ENCODE measurements at places on chromosomes 12 and 14. TPM values are rescaled to one million over a fixed set of nuclear protein-coding genes. Genes with fewer than 3 reads are reported as not detected.

- DNase-seq = no peak
Observed at GRCh38 chr12:46367351-46368029, 5.1 kb downstream of the SLC38A2 start.

DNA sequence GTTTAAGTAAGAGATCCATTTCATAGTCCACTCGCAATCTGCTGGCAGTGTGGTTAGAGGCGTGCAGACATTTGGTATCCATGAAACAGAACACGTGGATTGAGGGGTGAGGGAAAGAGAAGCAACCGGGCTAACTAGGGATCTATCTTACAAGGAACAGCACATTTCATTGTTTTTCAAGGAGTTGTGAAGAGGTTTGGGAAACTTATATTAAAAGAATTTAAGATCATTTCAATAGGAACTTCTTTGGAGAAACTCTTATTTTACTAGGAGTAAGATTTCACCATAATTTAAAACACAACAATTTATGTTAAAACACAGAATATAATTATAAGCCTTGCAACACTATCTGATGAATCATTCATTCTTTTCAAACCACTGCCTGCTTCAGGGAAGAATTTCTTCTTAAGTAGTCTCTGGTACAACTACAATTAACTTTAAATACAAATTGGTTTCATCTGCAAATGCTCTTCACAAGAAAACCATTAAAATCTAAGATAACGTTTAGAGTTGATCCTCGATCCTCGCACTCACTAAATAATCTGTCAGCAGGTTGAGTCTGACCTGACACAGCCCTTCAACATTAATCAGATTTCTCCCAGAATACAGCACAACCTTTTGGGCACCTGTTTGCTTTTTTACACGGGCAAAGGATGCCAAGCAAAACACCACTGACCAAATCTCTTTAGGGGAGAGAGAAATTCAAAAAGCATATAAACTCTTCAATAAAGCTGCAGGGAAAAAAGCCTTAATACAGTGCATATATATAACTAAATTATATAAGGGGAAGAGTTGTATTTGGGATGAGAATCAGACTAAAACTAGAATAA is 27.3 kb downstream of the PPTC7 start:
- DNase-seq = no peak

Gene ACOT4
- polyA plus RNA-seq = 0.45 TPM

Gene LRFN5
- 3.3 TPM for polyA plus RNA-seq

- no peak for DNase-seq
Observed at GRCh38 chr14:103451401-103451800, 66.2 kb downstream of the MARK3 start.

GRCh38 chr12:123410041-123410412 is 26.1 kb downstream of the KMT5A start:
- no peak for DNase-seq

GRCh38 chr14:93950948-93951634 is 23.9 kb downstream of the FAM181A start:
- DNase-seq = no peak

DNA sequence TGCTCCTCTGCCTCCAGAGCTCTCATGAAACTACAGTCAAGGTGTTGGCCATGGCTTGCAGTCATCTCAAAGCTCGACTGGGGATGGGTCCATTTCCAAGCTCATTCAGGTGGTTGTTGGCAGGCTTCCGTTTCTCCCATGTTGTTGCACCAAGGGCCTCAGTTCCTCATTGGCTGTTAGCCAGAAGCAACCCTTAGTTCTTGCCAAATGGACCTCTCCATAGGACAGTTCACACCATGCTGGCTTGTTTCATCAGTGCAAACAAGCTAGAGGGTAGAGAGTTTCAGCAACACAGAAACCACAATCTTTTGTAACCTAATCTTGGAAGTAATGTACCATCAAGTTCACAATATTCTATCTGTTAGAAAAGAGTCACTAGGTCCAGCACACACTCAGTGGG is 22.7 kb upstream of the PPM1A start:
- no peak for DNase-seq

Gene CGRRF1
- polyA plus RNA-seq = 22.2 TPM

- DNase-seq = no peak
Observed at GRCh38 chr14:103576371-103577024, 13.7 kb downstream of the COA8 start.

DNA sequence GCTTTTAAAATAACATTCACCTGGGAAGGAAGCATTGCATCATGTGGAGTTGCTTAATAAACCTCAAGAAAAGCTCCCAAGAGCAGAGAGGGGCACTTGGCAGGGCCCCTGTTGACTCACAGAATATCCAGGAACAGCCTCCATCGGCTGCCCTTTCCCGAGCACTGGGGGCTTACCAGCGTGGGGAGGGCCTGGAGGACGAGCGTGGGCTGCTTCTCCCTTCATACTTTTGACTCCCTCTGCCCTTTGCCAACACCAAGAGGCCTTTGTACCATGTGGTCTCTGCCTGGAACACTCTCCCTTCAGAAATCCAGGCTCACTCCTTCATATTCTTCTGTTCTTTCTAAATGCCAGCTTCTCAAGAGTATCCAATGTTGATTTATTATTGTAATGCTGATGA is 492.1 kb upstream of the TMEM132C start:
- no peak for DNase-seq

DNA sequence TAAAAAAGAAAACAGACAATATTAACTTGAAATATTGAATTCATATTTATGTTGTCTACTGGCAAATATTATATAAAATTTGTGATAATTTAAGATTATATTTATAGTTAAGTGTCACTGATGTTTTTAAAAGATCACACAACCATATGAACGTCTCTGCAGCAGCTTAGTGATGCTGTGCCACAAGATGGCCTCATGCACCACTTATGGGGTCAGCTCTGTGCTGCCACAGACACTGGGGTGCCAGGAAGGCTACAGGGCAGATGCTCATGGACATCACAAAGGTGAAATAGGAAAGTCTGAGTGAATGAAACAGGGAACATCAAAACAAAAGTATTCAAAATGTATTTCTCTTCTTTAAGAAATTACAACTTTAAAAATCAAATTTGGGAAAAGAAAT is 13.1 kb downstream of the ATXN3 start:
- DNase-seq = no peak

- no peak for DNase-seq
Observed at GRCh38 chr14:97021001-97021400, 223.8 kb downstream of the VRK1 start.

DNA sequence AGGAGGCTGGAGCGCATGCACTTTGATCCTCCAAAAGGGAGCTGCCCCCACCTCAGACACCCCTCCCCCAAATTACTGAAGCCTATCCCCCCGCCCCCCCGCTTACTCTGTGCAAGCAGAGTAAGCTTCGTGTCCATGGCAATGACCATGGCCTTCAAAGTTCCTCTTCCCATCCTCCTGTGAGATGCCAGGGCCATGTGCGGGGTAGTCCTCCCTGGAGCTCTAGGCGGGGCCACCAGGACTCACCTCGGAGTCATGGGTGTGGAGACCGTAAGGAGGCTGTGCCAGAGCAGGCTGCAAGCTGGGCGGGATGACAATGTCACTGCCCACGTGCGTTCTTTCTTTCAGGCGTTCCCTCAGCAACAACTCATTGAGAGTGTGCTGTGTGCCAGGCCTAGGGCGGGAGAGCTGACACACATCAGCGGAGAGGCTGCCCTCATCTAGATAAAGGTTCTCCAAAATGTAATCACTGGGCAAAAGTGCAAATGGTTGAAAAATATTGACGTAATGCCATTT is 66.8 kb downstream of the C14orf132 start:
- DNase-seq = no peak

DNA sequence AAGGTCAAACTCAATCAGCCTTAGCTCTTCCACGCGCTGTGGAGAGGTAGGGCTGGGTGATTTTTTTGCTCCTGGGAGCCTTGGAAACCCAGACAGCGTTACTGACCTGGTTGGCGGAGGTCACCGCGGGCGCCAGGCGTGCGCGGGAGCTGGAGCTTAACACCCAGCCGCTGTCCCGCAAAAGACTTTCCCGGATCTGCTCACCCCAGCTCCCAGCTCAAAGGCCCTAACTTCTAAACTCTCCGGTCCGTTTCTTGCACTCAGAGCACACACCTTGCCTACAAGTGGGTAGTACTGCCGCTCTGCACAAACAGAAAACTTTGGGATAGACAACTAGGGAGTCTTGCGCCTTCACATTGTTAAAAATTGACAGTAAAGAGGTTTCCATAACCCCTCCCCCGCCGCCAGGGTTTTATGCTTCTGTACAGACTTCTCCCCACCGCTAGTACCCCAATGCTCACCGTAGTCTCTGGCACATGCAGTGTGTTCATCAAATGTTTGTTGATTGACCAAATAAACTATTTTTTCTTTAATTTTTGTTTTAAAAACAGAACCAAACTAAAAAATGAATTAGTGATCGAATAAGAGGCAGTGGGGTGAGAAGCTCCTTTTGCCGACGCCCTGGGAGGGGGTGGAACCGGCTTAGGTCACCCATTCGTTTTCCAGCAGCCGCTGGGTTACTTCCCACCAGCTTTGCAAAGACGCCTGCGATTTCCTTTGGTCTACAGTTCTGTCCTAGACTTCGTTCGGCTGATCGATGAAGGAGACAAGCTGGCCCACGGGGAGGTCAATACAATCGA is 12.7 kb upstream of the TBX3 start:
- DNase-seq = no peak

GRCh38 chr14:27435923-27436670 is 838.3 kb upstream of the NOVA1 start:
- DNase-seq = no peak

- DNase-seq = no peak
Observed at GRCh38 chr14:53953828-53954550, 2.6 kb downstream of the BMP4 start.

DNA sequence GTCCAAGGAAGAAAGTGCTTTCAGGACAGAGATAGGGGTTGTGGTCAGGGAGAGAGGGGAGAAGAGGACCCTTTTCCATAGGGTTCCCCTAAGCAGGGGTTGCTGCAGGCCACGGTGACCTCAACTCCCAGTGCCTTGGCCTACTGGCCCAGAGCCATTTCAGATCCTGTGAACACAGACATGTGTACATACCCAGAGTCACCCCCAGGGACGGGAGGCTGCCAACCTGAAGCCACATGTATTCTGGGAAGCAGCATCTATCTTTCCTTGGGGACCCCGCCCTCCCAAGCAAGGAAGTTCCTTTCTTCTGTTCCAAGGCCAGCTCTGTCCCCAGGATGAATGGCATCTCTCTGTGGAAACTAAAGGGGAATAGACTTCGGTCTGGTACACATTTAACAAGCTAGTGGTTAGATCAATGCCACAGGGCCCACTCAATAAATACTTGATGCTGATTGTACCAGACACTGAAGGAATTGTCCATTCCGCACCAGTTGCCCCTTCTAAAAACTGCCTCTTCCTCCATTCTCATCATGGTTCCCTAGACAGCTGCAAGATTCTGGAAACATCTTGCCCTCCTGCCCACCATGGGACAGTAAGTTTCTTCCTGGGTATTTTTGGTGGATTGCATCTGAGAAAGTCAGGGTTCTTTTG is 25.2 kb upstream of the DGLUCY start:
- DNase-seq = no peak

Gene DLGAP5
- 9.0 TPM for polyA plus RNA-seq

GRCh38 chr14:69910871-69911270 is 31.7 kb downstream of the SMOC1 start:
- DNase-seq = no peak

DNA sequence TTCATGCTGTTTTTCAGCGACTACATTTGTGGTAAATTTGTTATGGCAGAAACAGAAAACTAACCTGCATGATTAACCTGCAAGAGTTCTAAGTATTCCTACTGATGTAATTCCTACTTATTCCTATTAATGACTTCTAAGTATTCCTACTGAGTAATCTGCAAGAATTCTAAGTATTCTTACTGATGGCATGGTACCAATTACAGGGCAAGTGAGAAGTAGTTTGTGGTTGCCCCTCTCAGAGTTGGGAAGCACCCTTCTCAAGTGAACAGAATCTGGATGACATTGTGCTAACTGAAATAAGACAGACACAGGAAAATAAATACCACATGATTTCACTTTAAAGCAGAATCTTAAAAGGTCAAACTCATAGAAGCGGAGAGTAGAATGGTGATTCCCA is 100.9 kb upstream of the CPNE8 start:
- no peak for DNase-seq

Gene PSEN1
- polyA plus RNA-seq = 20.2 TPM

GRCh38 chr12:45388545-45388944 is 172.7 kb downstream of the ANO6 start:
- peak; percentile 30 for DNase-seq

DNA sequence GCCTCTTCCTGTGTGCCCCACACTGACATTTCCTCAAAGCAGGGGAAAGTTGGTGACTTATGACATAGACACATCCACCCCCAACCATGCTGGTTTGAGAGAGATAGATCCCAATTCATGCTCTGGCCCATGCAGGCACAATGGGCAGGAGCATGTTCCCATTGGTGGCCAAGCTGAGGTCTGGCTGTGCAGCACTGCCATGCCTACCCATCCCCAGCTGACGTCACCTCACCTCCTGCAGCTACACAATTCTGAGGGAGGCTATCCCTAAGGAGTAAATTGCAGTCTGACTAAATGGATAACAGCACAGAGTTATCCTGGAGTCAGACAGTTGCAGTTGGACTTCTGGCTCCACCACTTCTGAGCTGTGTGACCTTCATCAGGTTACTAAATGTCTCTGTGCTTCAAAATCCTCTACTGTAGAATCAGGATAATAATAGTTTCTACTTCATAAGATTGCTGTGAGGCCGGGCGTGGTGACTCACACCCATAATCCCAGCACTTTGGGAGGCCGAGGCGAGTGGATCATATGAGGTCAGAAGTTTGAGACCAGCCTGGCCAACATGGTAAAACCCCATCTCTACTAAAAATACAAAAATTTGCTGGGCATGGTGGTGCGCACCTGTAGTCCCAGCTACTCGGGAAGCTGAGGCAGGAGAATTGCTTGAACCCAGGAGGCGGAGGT is 323.9 kb downstream of the BCL11B start:
- DNase-seq = no peak

Gene KLHL33
- polyA plus RNA-seq = 0.06 TPM

Gene CDCA4
- 6.8 TPM for polyA plus RNA-seq

GRCh38 chr14:31886156-31886835 is 190.8 kb upstream of the ARHGAP5 start:
- no peak for DNase-seq

DNA sequence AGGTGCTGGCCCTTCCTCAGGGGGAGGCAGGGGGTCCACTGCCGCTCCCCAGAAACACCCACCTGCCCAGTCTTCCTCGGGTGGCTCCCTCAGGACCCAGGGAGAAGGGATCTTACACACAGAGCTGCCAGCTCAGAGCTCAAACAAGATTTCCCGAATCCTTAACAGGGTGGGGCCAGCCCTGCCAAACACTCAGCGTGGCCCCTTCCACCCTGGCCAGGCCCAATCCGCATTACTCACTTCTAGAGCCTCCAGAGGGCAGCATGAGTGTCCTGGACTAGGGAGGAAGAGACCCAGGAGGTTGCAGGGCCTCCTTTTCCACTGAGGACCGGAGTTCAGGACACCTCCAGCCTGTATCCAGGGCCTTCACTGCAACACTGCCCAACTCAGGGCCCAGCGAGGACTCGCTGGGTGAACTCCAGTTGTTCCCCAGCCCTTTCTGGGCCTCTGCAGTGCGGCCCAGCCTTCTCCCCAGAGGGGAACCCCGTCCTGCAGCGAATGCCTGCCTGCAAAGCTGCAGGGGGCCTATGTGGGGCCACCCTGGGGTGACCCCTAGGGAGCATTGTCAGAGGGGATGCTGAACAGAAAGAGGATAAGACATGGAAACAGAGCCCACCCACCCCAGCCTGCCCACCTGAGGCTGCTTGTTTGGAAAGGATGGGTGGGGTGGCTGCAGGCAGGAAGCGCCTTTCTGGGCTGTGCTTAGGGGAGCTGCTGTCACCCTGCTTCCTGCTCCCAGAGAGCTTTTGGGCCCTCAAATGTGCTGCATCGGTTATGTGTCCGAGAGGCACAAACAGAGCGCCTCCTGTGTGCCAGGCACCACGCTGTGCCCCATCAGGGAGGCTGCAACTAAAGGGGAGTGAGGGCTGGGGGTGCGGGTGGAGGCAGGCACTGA is 43.8 kb downstream of the CCNK start:
- DNase-seq = no peak

Data from AG04450 (cell line).